Fibroblast of the aortic adventitia (primary cell): ENCODE measurements at places on chromosomes 2 and 18. TPM values are rescaled to one million over a fixed set of nuclear protein-coding genes. Genes with fewer than 3 reads are reported as not detected.

The BCL2 gene
- total RNA-seq: 4.2 and 13.2 TPM in 2 replicates

The MOGAT1 gene
- not detected in 2 replicates for total RNA-seq

The PRKAG3 gene
- total RNA-seq: 0.18 and 0.41 TPM in 2 replicates

The TCF7L1 gene
- 3.5 and 3.7 TPM in 2 replicates for total RNA-seq

The SERPINB10 gene
- total RNA-seq: not detected in 2 replicates

The CHST9 gene
- not detected in 2 replicates for total RNA-seq

The MERTK gene
- 0.65 and 2.4 TPM in 2 replicates for total RNA-seq

The LYPD1 gene
- 0.74 and 25.2 TPM in 2 replicates for total RNA-seq

The COBLL1 gene
- total RNA-seq: 18.4 and 25.3 TPM in 2 replicates

The DLGAP1 gene
- total RNA-seq: 0.90 and 1.4 TPM in 2 replicates
